T-helper 17 cell (primary cell): ENCODE measurements at places on chromosomes 6 and 20. TPM values are rescaled to one million over a fixed set of nuclear protein-coding genes. Genes with fewer than 3 reads are reported as not detected.

The EGFL8 gene
- 9.7 TPM for total RNA-seq

The WFDC11 gene
- not detected for total RNA-seq

The NKX2-4 gene
- not detected for total RNA-seq

The SMOC2 gene
- total RNA-seq: not detected

The LY6G6D gene
- not detected for total RNA-seq

The MAFB gene
- 0.86 TPM for total RNA-seq

The LHFPL5 gene
- total RNA-seq: not detected

The GPR31 gene
- total RNA-seq: not detected

The HAO1 gene
- not detected for total RNA-seq

The GSTA2 gene
- not detected for total RNA-seq

DNA sequence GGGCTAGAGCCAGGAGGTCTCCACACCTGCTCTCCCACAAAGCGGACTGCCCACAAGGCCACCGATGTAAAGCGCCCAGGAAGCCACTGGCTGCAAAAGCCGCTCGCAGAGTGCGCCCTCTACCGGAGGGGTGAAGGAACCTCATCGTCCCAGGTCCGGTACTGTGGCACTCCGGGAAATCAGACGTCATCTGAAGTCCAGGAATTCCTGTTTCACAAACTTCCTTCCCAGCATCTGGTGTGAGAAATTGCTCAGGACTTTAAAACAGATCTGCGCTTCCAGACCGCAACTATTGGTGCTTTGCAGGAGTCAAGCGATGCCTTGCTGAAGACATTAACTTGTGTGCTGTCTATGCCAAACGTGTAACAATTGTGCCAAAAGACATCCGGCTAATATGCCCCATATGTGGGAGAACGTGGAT, 115.1 kb upstream of the ARID1B start:
- DNase-seq: no peak

GRCh38 chr6:131208787-131209186, 73.5 kb downstream of the AKAP7 start:
- DNase-seq: no peak

DNA sequence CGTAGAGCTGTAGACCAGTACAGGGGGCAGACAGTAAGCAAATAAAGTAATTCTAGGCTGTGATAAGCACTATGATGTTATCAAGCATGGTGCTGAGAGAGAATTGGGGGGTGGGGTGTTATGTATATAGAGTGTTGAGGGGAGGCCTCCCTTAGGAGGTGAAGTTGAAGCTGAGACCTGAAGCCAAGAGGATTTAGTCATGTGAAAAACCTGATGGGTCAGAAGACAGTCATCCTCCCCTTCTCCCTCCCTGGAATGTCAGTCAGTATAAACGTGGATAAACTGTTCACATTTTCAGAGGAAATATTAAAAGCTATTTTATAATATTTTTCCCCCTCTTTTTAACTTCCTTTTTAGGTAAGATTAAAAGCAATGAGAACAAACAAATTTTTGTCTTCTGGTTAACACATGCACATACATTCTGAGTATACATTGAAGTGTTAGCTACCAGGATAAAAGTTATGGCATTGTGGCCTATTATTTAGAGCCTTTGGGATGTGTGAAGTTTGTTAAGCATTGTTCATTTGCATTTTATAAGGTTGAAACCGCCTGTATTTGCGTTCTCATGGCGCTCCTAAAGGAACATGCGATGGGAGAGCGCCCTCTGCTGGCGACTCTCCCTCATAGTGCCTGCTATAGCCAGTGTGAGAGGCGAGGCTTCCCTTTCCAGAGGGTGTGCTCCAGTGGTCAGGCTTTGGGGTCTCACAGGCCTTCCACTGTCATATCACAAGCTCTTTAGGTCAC, 35.4 kb upstream of the MAPK13 start:
- DNase-seq: peak; percentile 73

GRCh38 chr20:6921717-6922386, 154.4 kb downstream of the BMP2 start:
- no peak for DNase-seq

GRCh38 chr6:21665110-21665391, 71.5 kb downstream of the SOX4 start:
- DNase-seq: no peak

DNA sequence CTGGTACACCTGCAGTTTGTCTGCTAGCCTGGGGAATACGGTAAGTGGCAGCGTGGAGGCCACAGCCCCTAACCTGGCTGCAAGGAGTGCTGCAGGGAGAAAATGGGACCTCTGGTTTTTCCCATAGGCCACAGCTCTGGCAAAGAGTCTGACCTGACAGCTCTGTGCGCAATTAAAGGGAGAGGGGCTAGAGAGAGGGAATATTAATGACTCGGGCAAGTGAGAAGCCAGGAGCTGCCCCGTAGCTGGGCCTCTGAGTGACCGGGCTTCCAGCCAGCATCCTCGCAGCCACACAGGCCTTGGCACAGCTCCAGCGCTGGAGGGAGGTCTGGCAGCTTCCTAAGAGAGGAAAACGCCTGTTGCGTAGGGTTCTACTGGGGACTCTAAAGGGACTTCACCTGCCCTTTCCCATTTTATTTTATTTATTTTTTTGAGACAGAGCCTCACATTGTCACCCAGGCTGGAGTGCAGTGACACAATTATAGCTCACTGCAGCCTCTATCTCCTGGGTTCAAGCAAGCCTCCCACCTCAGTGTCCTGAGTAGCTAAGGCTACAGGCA, 18.2 kb upstream of the OCSTAMP start:
- no peak for DNase-seq

DNA sequence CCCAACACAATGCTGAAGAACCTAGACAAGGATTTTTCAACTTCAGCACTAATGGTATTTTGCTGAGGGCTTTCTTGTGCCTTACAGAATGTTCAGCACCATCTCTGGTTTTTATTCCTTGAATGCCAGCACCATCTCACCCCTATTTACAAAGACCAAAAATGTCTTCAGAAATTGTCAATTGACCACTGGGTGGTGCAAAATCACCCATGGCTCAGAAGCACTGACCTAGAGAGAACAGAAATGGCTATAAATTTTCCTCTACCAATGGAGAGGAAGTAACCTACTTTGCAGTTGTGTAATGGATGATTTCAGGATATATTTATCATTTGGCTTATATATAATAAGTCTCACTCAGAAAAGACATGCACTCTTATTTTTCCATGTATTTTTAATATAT, 431.0 kb upstream of the IRAK1BP1 start:
- no peak for DNase-seq

DNA sequence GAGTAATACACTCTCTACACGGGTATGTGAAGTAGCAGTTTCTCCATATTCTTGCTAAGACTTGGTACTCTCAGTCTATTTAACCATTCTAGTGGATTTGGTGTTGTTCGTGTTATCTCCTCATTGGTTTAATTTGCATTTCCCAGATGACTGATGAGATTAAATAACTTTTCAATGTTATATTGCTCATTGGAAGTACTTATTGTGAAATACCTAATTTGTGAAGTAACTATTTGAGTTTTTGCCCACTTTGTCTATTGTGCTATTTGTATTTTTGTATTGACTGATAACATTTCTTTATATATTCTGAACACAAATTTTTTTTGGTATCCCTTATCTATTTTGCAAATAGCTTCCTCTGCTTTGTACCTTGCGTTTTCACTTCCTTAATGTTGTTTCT, 156.0 kb downstream of the C6orf58 start:
- DNase-seq: no peak

DNA sequence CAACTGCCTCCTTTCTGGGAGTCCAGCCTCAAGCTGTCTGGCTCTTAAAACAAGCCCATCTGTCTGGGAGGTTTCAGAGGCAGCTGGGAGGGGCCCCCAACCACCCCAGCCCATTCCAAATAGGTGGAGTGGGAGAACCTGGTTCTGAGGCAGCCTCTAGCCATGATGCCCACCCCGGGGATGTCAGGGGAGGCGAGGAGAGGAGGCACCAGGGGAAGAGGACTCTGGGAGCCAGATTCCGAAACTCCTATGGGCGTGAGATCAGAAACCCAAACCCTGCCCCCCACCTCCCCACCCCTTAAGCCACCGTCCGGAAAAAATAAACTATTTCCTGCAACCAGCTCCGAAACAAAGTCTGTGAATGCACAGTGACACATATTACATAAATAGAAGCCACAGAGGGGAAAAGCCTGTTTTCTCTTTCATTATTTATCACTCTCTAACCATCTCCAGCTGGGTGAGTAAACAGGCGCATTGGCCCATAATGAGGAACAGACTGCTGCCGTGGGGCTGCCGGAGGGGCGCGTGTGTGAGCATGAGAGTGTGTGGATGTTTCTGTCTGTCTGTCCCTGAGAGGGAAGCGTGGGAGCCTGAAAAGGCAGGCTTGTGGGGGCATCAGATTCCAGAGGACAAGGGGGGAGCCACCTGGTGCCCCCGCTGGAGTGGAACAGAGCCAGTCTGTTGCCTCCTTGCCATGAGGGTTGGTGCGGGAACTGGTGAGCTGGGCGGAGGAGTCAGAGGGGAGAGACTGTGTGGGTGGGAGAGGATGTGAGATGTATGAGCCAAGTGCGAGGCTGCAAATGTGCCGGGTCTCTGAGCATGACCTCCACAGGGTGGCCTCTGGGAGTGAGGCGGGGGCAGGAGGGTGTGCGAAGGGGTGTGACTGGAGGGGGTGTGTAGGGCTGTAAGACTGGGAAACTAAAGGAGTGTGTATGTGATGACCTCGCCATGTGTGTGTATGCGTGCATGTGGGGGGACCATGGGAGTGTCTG, 14.3 kb upstream of the FOXP4 start:
- DNase-seq: no peak

DNA sequence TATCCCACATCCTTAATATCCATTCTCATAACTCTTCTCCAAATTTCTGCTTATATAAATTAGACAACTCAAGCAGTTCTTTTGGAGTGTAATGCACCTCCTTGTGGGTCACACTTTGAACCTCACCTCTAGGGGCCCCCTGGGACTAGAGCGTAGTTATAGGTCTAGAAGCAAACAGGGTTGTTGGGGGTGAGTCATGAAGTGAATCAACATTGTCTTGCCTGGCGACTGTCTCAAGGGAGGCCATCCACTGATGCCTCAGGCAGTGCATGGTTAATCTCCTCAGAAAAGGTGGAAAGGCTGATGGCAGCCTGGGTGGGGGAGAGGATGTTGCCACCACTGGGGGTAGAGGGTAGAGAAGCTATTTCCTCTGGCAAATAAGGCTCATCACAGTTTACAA, 129.1 kb downstream of the TNFRSF21 start:
- DNase-seq: no peak

DNA sequence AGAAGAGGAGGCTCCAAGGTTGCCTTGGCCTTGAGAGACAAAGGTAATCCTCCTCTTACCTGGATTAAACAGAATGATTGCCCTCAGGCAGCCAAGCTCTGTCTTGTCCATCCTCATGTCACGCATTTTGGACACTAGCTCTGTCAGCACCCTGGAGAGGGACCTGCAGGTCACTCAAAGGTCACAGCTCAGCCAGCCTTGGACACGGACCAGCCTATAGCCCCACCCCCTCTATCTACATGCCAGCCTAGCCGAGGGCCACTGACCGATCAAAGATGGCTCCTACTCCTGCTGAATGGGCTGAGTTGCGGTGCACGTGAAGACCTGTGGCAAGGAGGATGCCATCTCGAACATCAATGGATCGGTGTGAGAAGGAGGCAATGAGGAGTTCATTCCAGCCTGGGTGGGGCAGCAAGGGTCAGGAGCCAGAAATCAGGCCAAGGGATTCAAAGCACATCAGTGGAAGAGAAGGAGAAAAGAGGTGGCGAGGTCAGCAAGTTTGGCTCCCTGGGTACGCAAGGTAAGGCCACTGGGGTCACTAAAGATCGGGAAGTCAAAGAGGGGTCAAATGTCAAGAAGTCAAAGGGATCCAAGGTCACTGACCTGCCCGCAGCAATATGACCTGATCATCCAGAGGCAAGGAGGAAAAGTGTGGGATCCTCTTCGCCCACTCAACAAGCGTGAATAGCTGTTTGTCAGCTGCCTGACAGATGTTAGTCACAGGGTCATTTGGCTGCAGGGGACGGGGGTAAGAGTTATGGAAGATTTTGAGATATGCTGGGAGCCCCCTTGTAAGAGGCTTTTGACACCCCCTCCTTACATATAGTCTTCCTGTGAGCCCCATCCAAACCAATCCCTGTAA, 3.3 kb upstream of the COL11A2 start:
- DNase-seq: no peak

GRCh38 chr6:156982168-156982567, 205.0 kb downstream of the ARID1B start:
- no peak for DNase-seq

DNA sequence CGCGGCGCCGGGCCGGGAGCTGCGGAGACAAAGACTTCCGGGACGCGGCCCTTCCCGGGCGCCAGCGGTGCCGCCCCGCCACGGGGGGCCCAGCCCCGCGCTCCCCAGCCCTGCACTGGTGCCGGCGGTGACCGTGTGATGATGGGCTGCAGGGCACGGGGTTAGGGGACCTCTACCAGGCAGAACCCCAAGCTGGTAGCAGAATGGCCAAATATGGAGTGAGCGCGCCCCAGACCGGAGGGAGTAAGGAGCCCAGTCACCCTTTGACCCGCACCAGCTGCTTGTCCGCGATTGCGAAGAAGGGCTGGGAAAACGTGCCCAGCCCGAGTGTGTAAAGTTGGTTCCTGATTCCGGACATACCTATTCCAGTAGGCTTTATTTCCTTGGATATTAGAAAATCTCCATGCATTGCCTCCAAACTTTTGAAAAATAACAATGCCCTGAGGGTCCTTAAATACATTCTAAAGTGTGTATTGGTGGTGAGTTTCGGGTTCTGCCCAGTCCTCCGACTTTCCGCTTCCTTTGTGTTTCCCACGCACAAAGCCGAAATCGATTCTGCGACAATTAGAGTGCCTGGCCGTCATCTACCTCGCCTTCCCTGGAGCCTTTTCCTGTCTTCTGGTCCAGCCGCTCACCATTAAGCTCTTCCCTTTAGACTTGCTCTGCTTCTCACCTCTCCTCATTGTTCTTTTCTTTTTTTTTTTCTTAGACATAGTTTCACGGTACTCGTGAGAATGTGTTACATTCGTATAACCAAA, 1.1 kb downstream of the ABRACL start:
- no peak for DNase-seq

GRCh38 chr6:20620043-20620442, 85.8 kb downstream of the CDKAL1 start:
- DNase-seq: no peak

DNA sequence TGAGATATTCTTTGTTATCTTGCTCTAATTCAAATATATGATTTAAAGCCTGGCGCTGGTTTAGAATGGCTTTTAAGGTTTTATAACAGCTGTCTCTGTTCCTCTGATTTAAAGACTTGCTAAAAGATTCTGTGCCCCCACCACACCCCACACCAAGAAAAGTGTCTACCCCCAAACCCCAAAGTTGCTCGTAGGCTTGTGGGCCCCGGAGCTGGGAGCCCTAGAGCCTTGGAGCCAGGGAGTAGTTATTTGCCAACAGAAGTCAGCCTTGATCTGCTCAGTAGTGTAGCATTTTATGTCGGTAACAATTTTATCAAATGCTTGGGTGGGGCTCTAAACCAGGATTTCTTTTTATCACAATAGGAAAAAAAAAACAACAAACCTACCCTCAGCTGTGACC, 105.2 kb upstream of the TRAF3IP2 start:
- no peak for DNase-seq

DNA sequence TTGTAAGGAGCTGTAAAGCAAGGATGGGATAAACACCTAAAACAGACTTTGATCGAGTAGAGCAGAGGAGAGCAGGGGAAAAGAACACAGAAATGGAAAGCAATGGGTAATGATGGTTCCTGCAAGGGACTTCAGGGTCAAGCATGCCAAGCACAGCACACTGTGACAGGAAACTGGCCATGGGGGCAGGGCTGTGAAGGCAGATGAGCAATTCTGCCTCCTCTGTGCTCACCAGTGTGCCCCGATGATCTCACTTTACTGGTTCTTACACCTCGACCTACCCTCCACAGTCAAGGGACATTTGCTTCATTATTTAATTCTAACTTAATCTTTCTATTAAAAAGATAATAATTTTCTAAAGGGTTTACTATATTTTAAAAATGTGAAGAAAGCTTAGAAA, 21.6 kb upstream of the MYB start:
- no peak for DNase-seq
